ENCODE measurements at places on chromosomes 2 and 18.

- DNase-seq = peak; percentile 53
Measured at GRCh38 chr18:9095297-9096006, 7.0 kb upstream of the NDUFV2 start.

GRCh38 chr2:193103064-193103463 is 908.3 kb upstream of the TMEFF2 start:
- no peak for DNase-seq

GRCh38 chr2:160695402-160696086 is 201.9 kb upstream of the RBMS1 start:
- no peak for DNase-seq

GRCh38 chr2:119671016-119671415 is 8.0 kb upstream of the TMEM177 start:
- no peak for DNase-seq

- peak; percentile 70 for DNase-seq
Measured at GRCh38 chr2:74835831-74836674, 2.1 kb downstream of the HK2 start.

DNA sequence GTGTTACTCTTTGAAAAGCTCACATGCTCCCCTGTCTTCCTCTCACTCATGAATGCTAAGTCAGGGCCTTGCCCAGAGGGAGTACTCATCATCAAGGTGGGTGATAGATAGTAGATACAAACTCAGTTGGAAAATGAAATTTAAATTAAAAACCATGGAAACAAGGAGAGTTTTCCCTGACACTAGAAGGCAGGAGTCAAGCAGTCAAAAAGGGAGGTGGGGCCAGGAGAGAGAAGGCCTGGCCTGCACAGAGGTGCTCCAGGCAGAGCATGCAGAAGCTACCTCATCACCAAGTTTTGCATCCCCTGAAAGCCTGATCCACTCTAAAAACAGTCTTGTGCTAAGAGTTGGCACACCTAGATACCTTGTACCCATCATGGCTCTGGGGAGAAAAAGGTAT is 143.7 kb downstream of the MYO5B start:
- no peak for DNase-seq

DNA sequence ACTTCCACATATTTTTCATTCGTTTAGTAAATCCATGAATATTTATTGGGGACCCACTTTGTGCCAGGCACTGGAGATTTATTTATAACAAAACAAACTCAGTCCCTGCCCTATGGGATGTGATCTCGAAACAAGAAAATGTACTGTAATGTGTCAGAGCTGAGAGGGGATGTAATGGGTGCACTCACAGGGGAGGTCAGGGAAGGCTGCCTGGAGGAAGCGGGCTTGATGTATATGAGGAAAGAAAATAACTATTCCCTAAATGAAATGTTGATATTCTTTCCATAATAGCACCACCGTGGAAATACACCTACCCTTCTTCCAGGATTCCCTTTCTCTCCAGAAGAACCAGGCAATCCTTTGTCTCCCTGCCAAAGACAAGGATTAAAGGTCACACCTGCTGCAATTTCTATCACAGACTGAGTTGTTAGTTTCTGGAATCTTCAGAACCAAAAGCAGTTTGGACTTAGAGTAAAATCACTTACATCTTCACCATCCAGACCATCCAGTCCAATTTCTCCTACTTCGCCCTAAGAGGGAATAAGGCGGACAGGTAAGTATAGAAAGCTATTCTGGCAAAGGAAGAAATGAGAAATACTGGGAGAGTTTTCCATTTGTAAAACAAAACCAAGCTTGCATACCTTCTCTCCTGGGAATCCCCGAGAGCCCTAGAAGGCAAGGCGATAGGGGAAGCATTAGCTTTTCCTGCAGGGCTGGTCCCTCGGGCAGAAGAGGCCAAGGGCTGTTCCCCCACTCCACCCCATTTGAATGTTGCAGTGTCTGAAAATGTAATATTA is 55.0 kb downstream of the COL6A3 start:
- no peak for DNase-seq

- DNase-seq = no peak
Measured at GRCh38 chr2:148049284-148049683, 28.4 kb downstream of the MBD5 start.

- no peak for DNase-seq
Measured at GRCh38 chr18:48756511-48757226, 194.1 kb downstream of the SMAD7 start.

DNA sequence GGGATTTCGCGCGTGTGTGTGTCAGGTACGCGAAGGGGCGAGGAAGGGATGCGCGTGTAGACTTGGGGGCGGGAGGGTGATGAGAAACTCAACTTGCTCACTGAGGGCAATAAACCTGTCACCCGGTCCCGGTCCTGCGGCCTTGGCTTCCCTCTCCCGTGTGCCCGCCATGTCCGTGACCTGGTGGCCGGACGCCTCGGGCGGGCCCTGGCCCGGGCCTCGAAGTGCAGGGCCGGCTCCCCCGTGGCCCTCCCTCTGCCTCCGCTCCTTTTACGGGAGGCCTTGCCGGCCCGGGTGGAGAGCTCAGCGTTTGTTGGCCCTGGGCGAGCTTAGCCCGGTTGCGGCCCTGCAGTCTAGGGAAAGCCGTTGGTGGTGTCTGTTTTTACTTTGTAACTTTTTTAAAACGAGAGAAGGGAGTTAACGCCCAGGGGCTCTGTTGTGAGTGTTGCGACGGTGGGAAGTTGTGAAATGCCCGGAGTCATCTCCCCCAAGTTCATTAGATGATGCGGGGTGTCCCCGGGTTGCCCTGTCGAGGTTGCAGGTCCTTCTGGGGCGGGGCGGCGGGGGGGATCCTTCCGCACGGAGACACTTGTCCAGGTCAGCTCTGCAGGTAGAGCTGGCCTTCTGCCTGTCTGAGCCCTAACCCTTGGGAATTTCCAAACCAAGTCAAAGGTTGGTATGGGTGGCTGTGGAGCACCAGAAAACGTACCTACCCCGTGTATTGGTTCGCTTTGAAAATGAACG is 883 bp downstream of the SMCHD1 start:
- no peak for DNase-seq

DNA sequence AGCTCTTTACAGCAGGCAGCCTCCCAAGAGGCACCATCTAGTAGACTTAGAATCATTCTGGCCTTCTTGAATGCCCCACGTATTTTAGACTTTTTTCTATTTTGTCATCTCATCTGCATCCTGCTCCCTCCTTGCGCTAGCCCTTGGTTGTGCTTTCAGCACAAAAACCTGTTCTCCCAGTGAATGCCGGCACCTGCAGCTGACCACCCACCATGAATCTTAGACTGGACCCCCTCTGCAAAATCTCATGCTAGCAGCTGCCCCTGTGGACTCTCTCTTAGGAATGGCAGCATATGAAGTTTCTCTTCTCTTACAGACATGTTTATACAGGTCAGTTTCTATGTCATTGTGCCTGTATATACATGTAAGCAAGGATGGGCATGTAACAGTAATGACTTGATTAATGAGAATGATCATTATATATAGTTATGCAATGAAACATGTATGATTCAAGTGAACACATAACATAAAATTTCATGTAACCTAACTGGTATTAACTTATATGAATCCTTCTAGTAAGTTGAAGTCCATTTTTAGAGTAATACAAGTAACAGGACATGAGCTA is 159.8 kb downstream of the SUCLG1 start:
- no peak for DNase-seq

GRCh38 chr18:45876161-45876560 is 50.7 kb downstream of the SIGLEC15 start:
- DNase-seq = no peak

DNA sequence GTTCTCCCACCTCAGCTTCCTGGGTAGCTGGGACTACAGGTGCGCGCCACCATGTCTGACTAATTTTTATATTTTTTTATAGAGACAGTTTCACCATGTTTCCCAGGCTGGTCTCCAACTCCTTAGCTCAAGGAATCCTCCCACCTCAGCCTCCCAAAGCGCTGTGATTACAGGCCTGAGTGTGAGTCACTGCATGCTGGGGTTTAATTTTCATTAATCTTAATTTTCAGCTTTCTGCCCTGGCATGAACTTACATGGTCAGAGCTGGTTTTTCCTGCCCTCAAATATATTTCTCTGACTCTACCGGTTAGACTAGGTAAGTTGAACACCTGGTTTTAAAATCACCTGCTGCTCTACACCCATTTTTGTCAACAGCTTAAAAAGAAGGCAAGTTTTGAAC is 3.1 kb downstream of the MARCHF7 start:
- DNase-seq = no peak

GRCh38 chr2:72947952-72948830 is 30.9 kb downstream of the EMX1 start:
- DNase-seq = no peak

DNA sequence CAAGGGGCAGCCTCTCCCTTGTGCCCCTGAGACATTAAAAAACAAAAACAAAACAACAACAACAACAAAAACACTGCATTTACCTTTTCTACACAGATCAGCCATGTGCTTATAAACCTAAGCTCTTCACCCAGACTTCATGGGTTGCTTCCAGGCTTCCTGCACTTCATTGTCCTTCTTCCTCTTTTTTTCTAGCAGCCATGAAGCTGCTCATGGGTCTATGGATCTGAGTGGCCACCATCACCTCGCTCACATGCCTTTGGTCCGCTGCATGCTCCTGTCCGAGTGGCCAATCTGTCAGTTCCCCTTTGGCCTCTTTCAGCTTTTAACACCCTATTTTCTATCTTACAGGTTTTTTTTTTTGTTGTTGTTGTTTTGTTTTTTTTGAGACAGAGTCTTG is 9.0 kb upstream of the TET3 start:
- no peak for DNase-seq

DNA sequence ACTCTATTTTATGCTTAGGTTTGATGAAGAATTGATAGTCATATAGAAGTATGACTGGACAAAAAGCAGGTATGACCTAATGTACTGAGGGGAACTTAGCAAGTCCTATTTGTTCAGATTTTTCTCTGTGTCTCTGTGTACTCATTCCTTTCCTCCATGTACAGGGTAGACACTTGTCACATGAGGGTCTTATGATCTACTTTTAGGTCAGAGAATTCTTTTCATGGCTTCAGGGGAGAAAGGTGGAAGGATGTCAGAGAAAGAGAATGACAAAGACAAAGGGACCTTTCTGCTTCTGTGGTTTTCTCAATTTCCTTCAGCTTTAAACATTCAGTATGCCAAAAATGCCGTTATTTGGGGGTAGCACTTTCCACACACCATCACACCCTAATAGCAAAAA is 181.6 kb downstream of the WDPCP start:
- DNase-seq = no peak

GRCh38 chr2:97848306-97848705 is 134.9 kb downstream of the ZAP70 start:
- DNase-seq = no peak

GRCh38 chr2:146665800-146666199 is 1179.0 kb upstream of the ACVR2A start:
- DNase-seq = no peak

DNA sequence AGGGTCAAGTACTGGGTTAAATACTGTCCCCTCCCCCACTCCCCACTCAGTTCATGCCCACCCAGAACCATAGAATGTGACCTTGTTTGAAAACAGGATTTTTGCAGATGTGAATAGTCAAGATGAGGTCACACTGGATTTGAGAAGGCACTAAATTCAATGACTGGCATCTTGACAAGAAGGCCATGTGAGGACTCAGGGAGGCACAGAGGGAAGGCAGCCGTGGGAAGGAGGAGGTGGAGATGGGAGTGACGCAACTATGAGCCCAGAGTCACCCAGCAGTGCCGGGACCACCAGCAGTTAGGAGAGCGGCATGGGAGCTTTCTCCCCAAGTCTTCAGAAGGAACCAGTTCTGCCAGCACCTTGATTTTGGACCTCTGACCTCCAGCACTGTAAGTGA is 257.3 kb downstream of the BCL2 start:
- DNase-seq = no peak

DNA sequence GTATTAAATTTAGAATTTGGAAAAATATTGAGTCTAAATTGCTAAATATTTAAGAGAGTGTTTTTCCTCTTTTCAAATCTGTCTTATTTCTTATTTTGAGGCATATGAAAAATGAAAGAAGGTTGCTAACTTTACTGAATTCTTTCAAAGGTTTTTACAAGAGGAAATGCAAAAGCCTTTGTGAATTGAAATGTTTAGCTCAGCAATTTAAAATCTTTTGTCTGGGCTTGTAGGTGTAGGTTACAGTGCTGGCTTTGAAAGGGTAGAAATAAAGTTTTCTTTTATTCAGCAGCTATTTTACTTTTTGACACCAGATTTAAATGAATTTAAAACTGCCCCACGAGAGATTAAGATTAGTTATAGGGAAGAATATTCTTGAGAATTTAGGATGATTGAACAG is 192.0 kb downstream of the CDH7 start:
- no peak for DNase-seq

DNA sequence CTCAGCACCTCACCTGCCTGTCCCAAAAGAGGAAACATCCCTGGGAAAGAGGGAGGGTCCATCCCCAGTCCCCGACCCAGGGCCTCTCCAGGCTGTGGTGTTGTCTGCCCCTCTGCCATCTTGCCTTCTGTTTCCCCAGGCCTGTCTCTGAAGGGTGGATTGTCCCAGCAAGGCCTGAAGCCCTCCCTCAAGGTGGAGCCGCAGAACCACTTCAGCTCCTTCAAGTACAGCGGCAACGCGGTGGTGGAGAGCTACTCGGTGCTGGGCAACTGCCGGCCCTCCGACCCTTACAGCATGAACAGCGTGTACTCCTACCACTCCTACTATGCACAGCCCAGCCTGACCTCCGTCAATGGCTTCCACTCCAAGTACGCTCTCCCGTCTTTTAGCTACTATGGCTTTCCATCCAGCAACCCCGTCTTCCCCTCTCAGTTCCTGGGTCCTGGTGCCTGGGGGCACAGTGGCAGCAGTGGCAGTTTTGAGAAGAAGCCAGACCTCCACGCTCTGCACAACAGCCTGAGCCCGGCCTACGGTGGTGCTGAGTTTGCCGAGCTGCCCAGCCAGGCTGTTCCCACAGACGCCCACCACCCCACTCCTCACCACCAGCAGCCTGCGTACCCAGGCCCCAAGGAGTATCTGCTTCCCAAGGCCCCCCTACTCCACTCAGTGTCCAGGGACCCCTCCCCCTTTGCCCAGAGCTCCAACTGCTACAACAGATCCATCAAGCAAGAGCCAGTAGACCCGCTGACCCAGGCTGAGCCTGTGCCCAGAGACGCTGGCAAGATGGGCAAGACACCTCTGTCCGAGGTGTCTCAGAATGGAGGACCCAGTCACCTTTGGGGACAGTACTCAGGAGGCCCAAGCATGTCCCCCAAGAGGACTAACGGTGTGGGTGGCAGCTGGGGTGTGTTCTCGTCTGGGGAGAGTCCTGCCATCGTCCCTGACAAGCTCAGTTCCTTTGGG is 47.2 kb downstream of the BOLA3 start:
- DNase-seq = no peak

DNA sequence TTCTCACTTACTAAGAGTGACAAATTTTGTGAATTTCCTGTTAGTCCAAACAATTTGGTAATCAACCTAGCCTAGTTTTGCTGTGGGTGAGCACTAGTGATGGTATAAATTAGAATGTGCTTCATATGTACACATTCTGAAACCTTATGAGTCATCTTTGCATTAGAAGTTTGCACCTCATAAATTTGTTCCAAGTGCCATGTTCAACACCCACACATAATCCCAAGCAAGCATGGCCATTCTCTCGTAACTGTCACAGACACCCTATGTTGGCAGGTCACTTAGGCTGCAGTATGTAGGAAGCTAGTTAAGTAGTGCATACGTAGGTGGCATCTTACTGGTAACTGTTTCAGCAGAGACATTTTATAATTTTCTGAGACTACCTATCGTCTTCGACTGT is 46.9 kb downstream of the NAB1 start:
- no peak for DNase-seq

Data from GM10248 (cell line).